AG09309 (cell line): ENCODE measurements at places on chromosomes 2 and 18.

GRCh38 chr18:35662293-35663062, 80.9 kb downstream of the GALNT1 start:
- no peak for DNase-seq

- no peak for DNase-seq
These were observed 101.1 kb downstream of the PIGN start for GRCh38 chr18:62085756-62086155.

- DNase-seq, result no peak
These were observed 151.8 kb upstream of the MMADHC start for GRCh38 chr2:149739171-149739882.

DNA sequence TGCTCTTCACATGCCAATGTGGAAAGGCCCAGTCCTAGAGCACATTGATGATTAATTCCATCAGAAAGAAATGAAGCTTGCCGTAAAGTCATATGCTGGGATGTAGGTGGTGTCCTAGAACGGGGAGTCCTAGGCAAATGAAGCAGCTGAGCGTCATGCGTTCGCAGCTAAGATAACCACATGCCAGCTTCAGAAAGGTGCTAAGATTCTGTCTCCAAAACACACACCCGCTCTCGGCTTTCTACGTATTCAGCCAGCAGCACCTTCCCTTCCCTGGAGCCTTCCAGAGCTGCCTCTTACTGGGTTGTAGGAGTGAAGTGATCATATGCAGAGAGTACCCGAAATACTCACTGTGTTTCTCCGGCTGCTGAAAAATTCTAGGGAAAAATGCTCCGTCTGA, 421.6 kb upstream of the ID2 start:
- no peak for DNase-seq

DNA sequence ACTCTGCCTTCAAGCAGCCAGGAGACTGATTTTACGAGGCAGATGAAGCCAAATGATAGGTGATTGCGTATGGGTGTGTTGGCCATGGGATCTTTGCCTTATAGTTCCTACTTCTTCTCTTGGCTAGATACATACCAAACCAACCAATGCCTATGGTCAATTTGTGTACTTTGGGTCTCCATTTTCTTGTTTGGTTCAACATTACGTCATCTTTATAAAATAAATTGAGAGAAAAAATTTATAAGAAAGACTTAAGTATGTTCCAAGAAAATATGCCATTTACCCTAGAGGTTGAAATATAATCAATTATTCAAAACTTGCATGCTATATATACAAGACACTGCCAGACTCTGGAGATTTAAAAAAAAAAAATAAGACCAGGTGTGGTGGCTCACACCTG, 150.9 kb downstream of the SP3 start:
- no peak for DNase-seq

GRCh38 chr2:623130-623922, 53.9 kb downstream of the TMEM18 start:
- no peak for DNase-seq

DNA sequence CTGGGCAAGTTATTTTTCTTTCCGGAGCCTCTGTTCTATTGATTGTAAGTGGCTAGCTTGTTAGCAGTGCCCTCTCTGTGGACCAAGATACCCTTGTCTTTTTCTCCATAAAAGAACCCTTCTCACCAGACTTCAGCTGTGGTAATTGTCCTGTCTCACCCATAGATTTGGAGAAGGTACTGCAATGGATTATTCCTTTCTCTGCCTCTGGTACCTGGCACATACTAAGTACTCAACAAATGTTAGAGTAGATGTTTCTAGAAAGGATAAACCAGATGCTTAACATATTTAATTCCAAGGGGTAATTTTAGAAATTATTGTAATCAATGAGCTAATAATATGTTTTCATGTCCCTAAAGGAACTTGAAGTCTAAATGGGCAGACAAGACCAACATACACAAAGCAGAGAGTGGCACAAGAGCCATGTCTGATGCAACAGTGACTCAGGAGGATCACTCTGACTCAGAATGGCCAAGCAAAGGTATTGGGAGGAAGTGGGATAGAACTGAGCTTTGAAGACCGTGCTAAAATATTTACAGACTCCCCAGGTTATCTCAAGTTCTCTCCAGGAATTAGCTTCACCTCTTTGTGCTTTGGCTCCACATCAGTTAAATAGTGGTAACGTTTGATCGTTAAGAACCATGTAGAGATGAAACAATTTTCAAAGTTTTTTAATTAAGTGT, 129.7 kb upstream of the OSR1 start:
- peak; percentile 46 for DNase-seq

DNA sequence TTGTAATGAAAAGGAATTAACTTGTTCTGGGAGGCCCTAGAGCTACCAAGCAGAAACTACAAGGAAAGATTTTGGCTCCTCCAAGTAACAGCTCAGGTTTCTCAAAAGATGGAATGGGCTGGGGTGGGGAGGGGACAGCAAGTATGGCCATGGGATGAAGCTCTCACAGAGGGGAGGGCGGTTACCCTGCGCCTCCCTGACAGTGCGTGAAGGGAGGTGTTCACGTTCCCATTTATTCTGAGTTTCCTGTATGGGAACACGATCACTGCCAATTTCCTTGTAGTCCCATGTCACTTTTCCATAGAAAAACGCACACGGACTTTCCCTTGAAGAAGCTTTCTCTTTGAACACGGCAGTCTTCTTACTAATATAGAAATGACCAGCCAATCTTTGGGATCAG, 17.0 kb downstream of the CDC42EP3 start:
- no peak for DNase-seq

DNA sequence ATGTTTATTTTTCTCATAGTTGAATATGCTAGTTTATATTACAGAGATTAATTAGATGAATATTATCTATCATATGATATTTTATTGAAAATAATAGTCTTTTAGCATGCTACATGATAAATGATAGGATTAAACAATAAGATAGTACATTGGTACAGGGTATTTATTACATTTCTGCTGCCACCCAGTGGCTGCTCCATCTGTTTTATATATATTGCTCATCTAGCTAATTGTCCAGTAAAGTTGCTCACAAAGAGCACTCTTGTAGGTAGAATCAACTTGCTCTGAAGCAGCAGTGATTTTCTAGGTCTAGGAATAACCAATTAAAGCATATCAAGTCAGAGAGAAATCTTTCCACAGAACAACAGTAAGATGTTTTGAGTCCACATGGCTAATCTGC, 183.3 kb downstream of the ASXL3 start:
- no peak for DNase-seq

DNA sequence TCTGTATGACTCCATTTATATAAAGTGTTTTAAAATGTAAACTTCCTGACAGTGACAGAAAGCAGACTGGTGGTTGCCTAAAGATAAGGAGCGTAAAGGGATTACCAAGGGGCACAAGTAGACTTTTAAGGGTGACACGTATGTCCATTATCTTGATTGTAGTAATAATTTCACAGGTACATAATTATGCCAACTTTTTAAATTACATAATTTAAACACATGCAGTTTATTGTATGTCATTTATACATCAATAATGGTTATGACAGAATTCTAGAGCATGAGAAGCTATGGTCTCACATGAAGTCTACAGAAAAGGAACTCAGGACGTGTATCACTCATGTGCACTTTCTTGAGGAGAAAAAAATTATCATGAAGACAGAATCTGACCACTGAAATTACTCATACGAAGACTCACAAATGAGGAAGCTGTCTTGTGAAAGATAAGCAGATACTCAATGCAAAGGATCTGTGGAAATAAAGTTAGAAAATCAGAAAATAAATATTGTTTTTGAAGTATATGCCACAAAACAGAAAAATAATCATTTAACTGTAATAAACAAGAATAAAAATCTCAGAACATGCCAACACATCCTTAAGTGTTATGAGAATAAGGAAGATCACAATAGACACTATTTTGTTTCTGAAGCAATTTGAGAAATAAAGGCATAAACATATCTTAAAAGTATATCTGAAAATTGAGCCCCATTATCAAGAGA, 84.4 kb downstream of the TMEM131 start:
- no peak for DNase-seq

DNA sequence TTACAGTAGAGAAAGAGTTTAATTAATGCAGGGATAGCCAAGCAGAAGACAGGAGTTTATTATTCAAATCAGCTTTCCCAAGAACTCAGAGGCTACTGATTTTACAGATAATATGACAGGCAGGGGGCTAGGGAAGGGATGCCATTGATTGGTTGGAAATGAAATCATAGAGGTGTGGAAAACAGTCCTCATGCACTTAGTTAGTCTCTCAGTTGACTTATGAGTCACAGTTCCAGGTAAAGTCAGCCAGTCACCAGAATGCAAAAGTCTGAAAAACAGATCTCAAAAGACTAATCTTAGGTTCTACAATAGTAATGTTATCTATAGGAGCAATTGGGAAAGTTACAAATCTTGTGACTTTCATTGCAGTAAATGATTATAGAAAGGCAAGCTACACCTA, 676.4 kb upstream of the CHAC2 start:
- no peak for DNase-seq

GRCh38 chr2:56008661-56009431, 85.3 kb upstream of the EFEMP1 start:
- DNase-seq, result peak; percentile 63

DNA sequence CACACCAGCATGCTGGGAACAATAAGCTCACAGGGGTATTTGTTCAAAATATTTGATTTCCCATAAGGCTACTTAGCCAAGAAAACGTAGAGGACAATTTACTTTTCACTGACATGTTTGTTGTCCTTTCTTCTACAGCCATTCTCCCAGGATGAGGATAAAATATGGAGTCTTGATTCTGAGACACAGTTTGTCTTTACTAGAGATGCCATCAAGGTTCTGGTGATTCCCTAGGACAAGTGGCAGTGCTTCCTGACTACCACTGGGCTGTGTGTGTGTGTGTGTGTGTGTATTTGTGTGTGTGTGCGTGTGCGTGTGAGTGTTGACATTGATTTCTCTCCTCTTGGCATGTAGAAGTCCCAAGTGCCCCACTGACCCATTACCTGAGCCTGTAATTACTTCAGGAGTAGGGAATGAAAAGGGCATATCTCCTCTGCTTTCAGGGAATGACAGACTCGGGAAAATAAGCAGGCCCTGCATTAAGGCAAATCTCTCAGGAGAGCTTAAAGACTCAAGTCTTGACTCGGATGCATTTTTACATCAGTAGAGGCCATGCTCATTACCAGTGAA, 761.6 kb downstream of the DCC start:
- no peak for DNase-seq
